ENCODE measurements at places on chromosomes 12 and 14. TPM values are rescaled to one million over a fixed set of nuclear protein-coding genes. Genes with fewer than 3 reads are reported as not detected.

The REM2 gene
- total RNA-seq: 0.09 TPM

The LPAR5 gene
- not detected for total RNA-seq

The ARG2 gene
- 61.5 TPM for total RNA-seq

The C12orf56 gene
- 0.05 TPM for total RNA-seq

The TRHDE gene
- total RNA-seq: 0.51 TPM

The ADCY4 gene
- total RNA-seq: 138 TPM

The ARHGEF25 gene
- total RNA-seq: 0.68 TPM

The SIRT4 gene
- 1.5 TPM for total RNA-seq

The IL26 gene
- total RNA-seq: not detected

The KRT78 gene
- not detected for total RNA-seq

The KCNK13 gene
- total RNA-seq: 0.05 TPM

The LRCOL1 gene
- total RNA-seq: 3.2 TPM

The SLC6A12 gene
- not detected for total RNA-seq

The GPRC5D gene
- not detected for total RNA-seq

The PRH2 gene
- total RNA-seq: not detected

The FAM181A gene
- total RNA-seq: not detected

The DCAF4 gene
- total RNA-seq: 9.0 TPM

The MIA2 gene
- 21.2 TPM for total RNA-seq

The ACOT6 gene
- not detected for total RNA-seq

The TECPR2 gene
- total RNA-seq: 25.4 TPM

The POTEG gene
- total RNA-seq: not detected

The OSGEP gene
- 30.7 TPM for total RNA-seq

The R3HDM2 gene
- total RNA-seq: 9.8 TPM

The POMT2 gene
- 14.7 TPM for total RNA-seq

The PUS7L gene
- 18.7 TPM for total RNA-seq

The TAS2R31 gene
- total RNA-seq: 6.8 TPM

The STYK1 gene
- 4.6 TPM for total RNA-seq

The KRT83 gene
- not detected for total RNA-seq

The EID3 gene
- 5.4 TPM for total RNA-seq

The KLHDC1 gene
- 6.6 TPM for total RNA-seq

The WNT1 gene
- total RNA-seq: not detected

The PPM1H gene
- 2.3 TPM for total RNA-seq

The ANKRD33 gene
- total RNA-seq: 0.19 TPM

The RABGGTA gene
- 28.6 TPM for total RNA-seq

The ZNF891 gene
- 0.93 TPM for total RNA-seq

The LEMD3 gene
- total RNA-seq: 29.9 TPM

The SLC17A8 gene
- total RNA-seq: not detected

The LRP1-AS gene
- total RNA-seq: not detected

The RNASE9 gene
- total RNA-seq: not detected
